ENCODE measurements at places on chromosomes 12 and 14.

- H3K4me1 ChIP-seq = peaks cover 33% of the 10 kb centered on the region
- no peak for DNase-seq
- H3K36me3 ChIP-seq = peaks cover 5% of the 10 kb centered on the region
- H3K4me3 ChIP-seq = no peak overlapping the region
- no peak overlapping the region for H3K27ac ChIP-seq
These were observed 68.0 kb downstream of the SPPL3 start for GRCh38 chr12:120836114-120836684.

GRCh38 chr12:20624718-20625117 is 70.4 kb upstream of the SLCO1C1 start:
- H3K27me3 ChIP-seq = no peaks in the 10 kb centered on the region
- H3K4me1 ChIP-seq = no peaks in the 10 kb centered on the region
- no peaks in the 10 kb centered on the region for H3K36me3 ChIP-seq
- DNase-seq = no peak
- no peak overlapping the region for H3K27ac ChIP-seq

- peaks cover 4% of the 10 kb centered on the region for H3K4me1 ChIP-seq
- H3K36me3 ChIP-seq = peaks cover 1% of the 10 kb centered on the region
- no peak overlapping the region for H3K27ac ChIP-seq
- H3K27me3 ChIP-seq = peaks cover 20% of the 10 kb centered on the region
These were observed 73.6 kb downstream of the CMKLR1 start for GRCh38 chr12:108265505-108265904.

GRCh38 chr12:94261786-94262185 is 113.4 kb downstream of the PLXNC1 start:
- H3K27ac ChIP-seq = peak overlapping the region; percentile 95
- H3K36me3 ChIP-seq = peaks cover 62% of the 10 kb centered on the region
- no peaks in the 10 kb centered on the region for H3K27me3 ChIP-seq

- H3K4me3 ChIP-seq = peak overlapping the region; percentile 55
- no peak overlapping the region for H3K27ac ChIP-seq
- peaks cover 16% of the 10 kb centered on the region for H3K4me1 ChIP-seq
- H3K27me3 ChIP-seq = peaks cover 57% of the 10 kb centered on the region
- no peaks in the 10 kb centered on the region for H3K36me3 ChIP-seq
These were observed 1.1 kb upstream of the INSM2 start for GRCh38 chr14:35532783-35533356.

DNA sequence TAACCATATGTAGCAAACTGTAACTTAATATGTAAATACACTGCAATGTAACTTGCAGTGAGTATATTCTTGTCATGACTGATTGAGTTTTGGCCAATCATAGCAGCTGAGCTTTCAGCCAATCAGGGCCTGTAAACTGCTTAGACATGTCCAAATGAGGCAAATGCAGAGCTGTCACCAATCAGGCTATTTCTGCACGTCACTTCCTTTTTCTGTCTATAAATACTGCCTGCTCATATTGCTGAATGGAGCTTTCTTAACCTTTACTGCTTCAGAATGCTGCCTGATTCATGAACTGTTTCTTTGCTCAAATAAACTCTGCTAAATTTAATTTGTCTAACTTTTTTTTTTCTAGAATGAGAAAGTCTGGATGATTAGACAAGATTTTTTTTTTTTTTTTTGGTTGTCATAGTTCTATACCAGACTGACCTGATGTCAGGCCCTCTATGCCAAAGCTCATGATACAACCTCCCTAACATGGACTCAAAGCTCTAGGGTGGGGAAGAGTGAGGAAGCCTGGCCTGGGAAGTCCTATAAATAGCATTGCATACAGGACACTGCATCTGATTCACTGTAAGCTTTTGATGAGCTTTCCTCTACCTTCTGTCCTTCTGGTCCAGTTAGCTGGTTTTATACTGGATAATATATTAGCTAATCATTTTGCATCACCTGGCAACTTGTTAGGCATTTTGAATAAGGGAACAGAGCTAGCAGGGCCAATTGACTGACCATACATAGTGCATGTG is 12.0 kb downstream of the MGP start:
- no peaks in the 10 kb centered on the region for H3K27me3 ChIP-seq
- H3K36me3 ChIP-seq = no peaks in the 10 kb centered on the region
- no peak for DNase-seq
- no peaks in the 10 kb centered on the region for H3K4me1 ChIP-seq
- H3K4me3 ChIP-seq = no peak overlapping the region

DNA sequence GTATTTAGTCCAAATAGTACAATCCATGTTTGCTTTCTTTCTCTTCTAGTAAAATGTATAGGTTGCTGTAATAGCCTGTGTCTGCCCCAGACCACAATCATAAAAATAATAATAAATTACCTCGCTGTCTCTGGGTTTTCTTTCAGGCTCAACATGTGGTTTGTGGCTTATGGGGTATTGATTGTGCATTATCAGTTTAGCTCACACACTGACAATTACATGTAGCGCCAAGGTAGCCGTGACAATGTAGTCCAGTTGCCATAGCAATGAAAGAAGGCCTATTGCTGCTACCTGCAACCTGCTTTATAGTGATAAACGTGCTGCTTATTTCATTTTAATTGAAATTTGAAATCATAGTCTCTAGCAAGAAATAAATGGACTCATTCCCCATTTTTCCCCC is 1009.8 kb downstream of the NRXN3 start:
- no peaks in the 10 kb centered on the region for H3K27me3 ChIP-seq
- DNase-seq = no peak
- H3K4me1 ChIP-seq = no peaks in the 10 kb centered on the region
- no peak overlapping the region for H3K27ac ChIP-seq

DNA sequence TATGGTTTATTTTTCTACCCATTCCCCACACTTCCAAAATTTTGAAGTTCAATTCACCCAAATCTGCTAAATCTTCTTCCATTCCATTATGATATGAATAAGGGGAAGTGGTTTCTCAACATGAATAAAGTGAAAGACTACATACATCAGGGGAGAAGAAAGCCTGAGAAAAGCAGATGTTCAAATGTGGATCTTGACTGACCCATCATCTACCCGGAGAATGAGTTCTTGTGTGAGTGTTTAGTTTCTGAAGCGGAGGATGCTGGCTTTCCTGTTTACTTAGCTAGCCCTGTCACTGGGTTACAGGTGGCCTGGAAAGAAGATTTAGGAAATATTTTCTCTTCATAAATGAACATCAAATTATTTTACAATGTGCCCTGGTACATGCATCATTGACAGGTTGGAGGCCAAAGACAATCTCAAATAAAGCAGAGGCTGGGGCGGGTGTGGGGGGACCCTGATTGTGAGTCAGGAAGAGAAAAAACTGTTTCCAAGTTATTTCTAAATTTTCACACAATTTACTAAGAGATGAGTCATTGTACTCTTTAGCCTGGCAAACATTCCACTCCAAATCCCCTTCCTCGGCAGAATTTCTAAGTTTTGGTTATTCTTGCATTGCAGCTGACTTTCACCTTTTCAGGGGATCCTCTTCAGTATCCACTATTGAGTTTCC is 135.6 kb downstream of the SLC25A21 start:
- no peak overlapping the region for H3K4me3 ChIP-seq
- no peaks in the 10 kb centered on the region for H3K27me3 ChIP-seq
- no peak for DNase-seq
- H3K27ac ChIP-seq = no peak overlapping the region
- no peaks in the 10 kb centered on the region for H3K4me1 ChIP-seq
